SK-MEL-5 (cell line): ENCODE measurements at places on chromosomes 5 and 9. TPM values are rescaled to one million over a fixed set of nuclear protein-coding genes. Genes with fewer than 3 reads are reported as not detected.

DNA sequence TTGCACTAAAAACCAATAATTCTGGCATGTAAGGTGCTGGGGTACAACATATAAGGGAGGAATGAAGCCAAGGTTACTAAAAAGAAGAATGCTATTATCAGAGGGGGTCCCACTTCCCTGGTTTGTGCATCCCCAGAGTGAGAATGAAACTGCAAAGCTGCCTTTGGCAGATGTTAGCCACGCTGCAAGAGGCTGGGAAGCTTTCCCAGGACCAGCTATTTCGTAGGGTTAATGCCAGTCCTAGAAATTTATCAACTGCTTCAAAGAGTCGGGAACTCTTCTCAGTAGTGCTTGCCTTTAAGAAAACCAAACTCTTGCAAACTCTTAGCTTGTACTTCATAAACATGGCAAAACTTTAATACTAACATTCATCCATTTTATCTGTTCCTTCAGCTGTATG lies 87.5 kb upstream of the NR5A1 start:
- peak; percentile 28 for DNase-seq

DNA sequence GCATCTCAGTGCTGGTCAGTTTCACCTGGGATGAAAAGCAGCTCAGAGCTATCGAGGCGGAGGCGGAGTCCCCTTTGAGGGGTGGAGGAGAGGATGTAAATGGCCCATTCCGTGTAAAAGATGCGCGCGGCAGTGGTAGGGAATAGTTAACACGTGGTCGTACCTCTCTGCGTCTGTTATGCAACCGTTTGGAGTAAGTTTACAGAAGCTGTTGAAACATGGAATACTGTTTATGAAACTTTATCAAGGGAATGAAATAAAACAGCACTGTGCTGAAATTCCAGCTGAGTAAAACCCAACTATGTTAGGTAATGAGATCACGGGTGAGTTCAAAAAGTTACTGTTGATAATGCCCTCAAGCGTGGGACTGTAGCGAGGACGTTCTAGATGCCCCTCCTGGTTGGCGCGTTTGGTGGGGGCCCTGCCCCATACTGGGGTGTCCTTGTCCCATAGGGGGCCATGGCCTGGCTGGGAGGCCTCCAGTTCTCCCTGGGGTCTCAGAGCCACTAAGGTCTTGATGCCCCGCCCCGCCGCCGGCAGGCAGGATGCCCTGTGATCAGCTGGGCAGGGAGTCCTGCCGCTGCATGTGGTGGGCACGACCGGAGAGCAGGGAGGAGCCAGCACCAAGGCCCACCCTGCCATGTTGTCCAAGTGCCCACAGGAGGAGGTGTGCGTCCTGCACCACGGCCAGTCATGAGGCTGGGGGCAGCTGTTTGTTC lies 90.9 kb downstream of the COL5A1 start:
- DNase-seq, result no peak

DNA sequence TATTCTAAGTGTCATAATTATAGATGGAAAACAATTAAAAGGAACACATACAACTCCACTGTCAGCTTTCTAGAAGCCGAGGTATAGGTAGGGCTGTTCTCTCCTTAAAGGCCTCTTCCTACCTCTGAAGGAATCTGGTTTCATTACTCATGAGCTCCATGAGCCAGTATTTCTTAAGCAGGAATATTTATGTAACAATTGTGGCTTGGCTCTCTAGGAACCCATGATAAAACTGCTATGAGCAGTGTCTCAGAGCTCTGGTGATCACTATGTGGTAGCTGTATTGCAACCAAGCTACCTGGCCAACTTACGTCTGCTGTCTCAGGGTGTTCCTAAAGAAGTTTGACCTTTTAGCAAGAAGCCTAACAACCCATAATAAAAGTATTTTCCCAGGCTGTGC lies 157.7 kb downstream of the CEP120 start:
- no peak for DNase-seq

GRCh38 chr5:167479779-167480178 lies 811.7 kb upstream of the WWC1 start:
- DNase-seq, result no peak

Gene PRKAA1
- 93.3 and 96.9 TPM in 2 replicates for total RNA-seq

- DNase-seq, result no peak
Observed at GRCh38 chr5:126003309-126003708, 419.9 kb upstream of the GRAMD2B start.
